Stimulated activated CD4-positive, alpha-beta T cell treated with anti-CD3 and anti-CD28 coated beads, Interleukin-2, amount 100 ng/mL, for 48 hours (primary cell): ENCODE measurements at places on chromosomes 1 and 21.

DNA sequence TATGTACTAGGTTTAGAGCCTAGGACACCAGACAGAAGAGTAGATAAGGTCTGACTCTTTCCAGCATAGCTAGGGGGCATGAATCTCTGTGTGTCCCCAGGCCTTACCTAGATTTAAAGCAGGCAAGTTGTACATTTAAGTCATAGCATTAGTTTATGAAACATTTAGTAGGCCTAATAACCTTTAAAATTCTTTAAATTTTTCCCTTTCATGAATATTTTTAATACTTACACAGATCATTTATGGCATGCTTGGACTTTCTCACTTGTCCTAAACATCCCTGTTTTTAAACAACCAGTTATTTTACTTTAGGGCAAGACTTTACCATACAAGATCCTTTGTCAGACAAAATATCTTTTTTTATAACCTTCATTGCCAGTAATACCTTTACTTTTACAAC, 258.4 kb upstream of the ZRANB2 start:
- no peak for DNase-seq

DNA sequence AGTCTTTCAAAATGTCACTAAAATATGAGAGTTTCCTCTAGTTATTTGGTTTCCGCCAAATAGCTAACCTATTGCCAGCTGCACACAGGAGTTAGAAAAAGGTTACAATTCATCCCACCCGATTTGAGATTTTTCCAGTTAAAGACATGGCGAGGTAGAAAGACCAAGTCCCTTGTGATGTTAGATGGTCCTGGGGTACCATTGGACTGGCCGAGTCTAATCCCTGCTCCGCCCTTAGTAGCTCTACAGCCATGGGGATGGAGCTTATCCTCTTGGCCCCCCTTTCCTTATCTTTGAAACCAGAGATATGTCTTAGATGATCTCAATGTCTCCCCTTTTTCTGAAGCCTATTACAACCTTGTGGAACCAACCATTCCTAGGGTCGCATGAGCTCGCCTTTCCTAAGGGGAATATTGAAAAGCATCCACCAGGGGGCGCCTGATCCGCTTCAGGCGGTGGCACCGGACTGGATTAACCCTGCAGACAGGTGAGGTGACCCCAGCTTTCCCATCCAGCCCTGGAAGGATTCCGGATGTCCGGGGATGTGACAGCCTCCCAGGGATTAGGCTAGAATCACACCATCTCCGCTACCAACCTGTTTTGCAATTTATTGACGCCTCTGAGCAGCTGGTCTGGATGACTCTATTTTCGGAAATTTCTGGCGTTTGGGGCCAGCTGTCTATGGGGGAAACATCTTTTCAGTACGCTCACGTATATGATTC, 68.3 kb upstream of the SIM2 start:
- peak; percentile 73 for DNase-seq

GRCh38 chr1:27940297-27940696, 5.5 kb downstream of the SMPDL3B start:
- peak; percentile 69 for DNase-seq

- DNase-seq = no peak
These were observed 251.2 kb downstream of the DSCAM start for GRCh38 chr21:40595806-40596205.
